ENCODE measurements at places on chromosomes 6 and 20.
A peak's percentile ranks its signal among the peaks of the same experiment; 100 is the strongest.

GRCh38 chr6:168222115-168223043 lies 97.2 kb downstream of the DACT2 start:
- no peak for DNase-seq

GRCh38 chr20:51574248-51575033 lies 31.9 kb upstream of the NFATC2 start:
- no peak for DNase-seq

DNA sequence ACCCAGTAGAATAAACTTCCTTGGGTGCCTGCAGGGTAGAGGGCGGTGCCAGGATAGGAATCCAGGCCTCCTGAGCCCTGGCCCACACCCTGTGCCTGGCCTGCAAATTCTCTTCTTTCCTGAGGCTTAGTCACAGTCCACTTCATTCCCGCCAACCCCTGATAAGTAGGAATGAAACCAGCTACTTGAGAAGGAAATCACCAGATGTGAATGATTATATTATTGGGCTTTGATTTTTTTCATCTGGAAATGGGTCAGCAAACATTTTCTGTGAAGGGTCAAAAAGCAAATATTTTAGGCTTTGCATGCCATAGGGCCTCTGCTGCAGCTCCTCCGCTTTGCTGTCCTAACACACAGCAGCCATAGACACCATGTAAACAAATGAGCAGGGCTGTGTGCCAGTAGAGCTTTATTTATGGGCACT lies 50.2 kb downstream of the STK35 start:
- peak; percentile 62 for DNase-seq

GRCh38 chr6:148671085-148671484 lies 75.7 kb upstream of the UST start:
- DNase-seq = no peak

DNA sequence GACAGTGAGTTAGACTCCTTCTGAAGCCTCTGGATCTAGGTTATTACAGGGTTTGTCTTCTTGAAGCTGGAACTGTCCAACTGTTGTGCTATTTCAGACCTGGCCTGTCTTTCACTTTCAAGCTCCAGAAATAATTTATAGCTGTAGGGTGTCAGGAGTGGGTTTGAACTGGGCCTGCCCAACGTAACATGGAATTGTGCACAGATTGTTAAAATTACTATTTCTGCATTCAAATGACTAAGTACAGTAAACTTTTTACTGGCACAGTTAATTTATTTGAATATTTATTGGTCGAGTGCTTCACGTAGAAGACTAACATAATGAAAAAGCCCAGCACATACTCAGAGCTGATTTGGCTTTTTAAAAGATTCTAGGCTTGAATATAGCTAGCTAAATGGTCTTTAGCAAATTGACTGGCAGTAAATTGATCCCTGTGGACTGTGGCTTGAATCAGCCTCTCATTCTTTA lies 74.3 kb downstream of the ARID1B start:
- DNase-seq = no peak

DNA sequence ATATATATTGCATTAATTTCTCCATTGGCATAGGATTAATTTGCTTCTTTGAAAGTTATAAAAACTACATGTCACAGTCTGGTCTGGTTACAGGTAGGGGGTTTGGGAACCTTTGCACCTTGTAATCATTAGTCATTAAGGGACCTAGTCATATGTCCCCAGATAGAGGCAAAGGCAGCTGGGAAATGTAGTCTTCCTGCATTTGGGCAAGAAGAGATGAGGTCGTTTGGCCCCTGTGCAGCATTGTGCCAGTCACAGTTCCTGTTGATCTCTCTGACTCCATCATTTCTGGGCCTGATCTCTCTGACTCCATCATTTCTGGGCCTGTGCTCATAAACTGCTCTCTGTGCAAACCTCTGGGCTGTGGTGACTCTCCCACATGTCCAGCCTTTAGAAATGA lies 73.2 kb downstream of the BCKDHB start:
- no peak for DNase-seq

- no peak for DNase-seq
Measured at GRCh38 chr6:20533746-20534294, 437 bp upstream of the CDKAL1 start.

DNA sequence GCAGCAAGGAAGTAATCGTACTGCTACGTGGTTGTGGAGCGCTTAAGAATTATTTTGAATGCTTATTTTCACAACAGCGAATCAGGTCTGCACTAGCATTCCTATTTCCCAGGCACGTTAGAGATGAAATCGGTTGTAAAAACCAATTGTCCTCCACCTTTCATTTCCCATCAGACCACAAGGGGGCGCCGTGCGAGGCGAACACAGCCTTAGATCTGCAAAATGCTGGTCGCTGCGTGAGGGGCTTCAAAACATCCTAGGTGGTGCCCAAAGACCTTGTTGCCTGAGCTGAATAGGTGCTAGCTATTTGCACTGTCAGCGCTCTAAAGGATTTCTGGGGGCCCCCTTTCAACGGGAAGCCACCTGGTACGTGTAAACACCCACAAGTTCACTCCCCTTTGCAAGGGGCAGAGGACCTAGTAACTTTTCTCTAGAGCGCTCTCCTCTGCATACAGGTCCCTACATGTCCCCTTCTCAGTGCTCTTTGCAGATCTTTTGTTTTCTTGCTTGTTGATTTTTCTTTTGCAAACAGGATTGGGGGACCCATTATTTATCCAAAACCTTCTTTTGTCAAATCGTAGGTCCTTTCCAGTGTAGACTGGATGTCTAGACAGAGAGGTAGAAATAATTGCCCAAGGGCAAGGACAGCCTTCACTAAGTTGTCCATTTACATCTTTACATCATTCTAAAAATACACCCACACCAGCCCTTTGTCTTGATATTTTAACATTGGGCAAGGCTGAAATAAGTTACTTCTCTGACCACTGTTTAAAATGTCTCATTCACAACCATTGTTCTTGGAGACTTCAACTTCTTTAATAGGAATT lies 59.8 kb downstream of the NEDD9 start:
- DNase-seq = peak; percentile 56

GRCh38 chr6:35170891-35171290 lies 29.8 kb upstream of the TCP11 start:
- no peak for DNase-seq

DNA sequence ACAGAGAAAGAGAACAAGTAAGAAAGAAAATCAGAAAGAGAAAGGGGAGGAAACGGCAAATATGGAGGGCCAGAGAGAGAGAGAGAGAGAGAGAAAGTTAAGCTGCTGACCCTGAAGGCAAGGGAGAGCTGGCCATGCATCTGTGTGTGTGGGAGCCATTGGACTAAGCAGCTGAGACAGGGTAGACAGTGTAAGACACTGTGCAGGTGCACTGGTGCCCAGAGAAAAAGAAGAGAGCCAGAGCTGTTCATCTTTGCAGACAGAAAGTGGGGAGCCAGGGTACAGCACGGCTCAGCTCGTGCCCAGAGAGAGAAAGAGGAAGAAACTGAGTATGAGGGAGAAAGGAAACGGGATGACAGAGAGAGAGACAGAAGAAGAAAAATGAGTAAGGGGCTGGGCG lies 24.2 kb upstream of the ZNF318 start:
- no peak for DNase-seq

GRCh38 chr20:37775200-37775599 lies 81.4 kb downstream of the CTNNBL1 start:
- no peak for DNase-seq

- no peak for DNase-seq
Measured at GRCh38 chr6:157880534-157880933, 57.5 kb downstream of the SNX9 start.

DNA sequence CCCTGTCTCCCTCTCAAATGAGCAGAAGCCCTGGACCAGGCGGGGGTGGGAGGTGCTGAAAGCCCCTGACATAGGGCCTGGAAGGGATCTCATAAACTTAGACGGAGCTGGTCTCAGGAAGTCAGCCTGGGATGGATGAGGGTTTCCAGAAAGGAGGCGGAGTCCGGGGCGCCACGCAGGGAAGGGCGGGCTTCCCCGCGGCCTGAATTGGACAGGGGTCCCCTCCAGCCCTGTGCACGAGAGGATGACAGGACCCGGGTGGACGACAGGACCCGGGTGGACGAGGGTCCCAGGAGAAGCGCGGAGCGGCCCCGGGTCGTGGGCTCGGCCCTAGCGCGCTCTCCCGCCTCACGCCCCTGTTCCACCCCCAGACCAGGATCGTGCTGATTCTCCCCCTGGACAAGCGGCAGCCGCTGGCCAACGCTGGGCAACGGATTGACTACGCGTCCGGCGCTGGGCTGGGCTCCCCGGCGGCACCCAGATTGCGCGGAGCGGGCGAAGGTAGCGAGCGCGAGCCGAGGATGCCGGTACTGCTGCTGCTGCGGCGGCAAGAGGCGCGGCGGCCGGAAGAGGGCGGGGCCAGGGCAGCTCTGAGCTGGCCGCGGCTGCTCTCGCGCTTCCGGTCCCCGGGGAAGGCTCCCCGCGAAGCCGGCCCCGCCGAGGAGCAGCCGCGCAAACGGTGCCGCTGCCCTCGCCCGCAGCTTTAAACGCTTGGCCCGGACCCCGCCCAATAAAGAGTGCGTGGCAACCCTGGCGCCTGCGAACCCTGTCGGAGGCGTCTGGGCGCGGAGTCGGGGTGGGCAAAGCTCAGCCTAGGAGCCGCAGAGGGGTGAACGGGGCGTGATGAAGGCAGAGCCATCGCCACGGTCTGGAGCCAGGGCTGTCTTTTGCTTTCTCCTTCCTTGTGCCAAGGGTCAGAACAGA lies 1.3 kb downstream of the C20orf144 start:
- peak; percentile 92 for DNase-seq
